ENCODE measurements at places on chromosomes 2 and 18. TPM values are rescaled to one million over a fixed set of nuclear protein-coding genes. Genes with fewer than 3 reads are reported as not detected.

Gene ZAP70
- total RNA-seq = 0.91 TPM

Gene DNMT3A
- 14.3 TPM for total RNA-seq

Gene CNOT11
- total RNA-seq = 57.8 TPM

Gene ANKRD62
- 0.34 TPM for total RNA-seq

Gene BMP10
- total RNA-seq = not detected

DNA sequence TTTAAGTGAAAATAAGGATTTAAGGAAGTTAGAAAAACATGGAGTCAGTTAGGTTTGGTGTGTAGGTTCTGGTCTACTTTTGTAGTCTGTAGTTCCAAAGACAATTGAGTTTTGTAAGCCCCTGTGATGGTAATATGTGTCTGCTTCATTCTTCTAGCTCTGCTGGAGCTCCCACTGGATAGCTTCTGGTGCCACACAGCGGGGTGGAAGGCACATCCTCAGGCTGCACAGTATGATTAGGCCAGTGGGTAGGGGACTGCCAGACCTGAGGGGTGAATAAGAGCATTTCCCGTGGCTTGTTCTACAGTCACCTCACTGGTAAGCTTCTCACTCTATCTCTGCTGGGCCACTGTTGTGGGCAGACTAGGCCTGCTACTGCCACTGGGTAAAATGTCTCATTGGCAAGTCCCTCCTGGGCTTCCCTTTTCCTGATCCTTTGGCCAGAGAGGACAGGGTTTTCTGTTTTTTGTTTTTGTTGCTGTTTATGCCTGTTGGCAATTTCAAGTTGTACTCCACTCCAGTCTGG, 44.5 kb downstream of the TMEM131 start:
- no peaks in the 10 kb centered on the region for H3K36me3 ChIP-seq
- H3K27me3 ChIP-seq = no peaks in the 10 kb centered on the region
- no peak overlapping the region for H3K4me3 ChIP-seq
- DNase-seq = no peak

- no peak for DNase-seq
- H3K4me3 ChIP-seq = no peak overlapping the region
- H3K36me3 ChIP-seq = no peaks in the 10 kb centered on the region
- H3K4me1 ChIP-seq = no peaks in the 10 kb centered on the region
- no peaks in the 10 kb centered on the region for H3K27me3 ChIP-seq
- no peak overlapping the region for H3K27ac ChIP-seq
Measured at GRCh38 chr18:12028040-12028628, 46.8 kb downstream of the IMPA2 start.

- no peak overlapping the region for H3K27ac ChIP-seq
- H3K27me3 ChIP-seq = no peaks in the 10 kb centered on the region
- H3K4me1 ChIP-seq = peaks cover 4% of the 10 kb centered on the region
Measured at GRCh38 chr18:36511791-36512352, 214.4 kb downstream of the FHOD3 start.

DNA sequence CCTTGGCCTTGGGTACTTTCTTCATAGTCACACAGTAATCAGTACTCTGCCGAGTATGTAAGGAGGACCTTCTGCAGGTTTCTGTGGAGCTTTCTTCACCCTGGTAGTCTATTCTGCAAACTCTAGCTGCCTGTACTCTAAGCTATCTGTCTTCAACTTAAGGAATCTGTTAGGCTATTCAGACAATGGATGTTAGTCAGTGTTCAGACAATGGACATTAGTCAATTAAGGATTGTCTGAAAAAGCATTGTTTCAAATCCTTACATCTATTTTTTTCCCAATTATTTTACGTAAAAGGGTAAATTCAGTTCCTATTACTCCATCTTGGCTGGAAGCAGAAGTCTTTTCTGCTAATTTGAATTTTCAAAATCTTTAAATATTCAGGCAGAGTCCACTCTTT, 75.7 kb downstream of the WDR7 start:
- no peaks in the 10 kb centered on the region for H3K4me1 ChIP-seq
- H3K36me3 ChIP-seq = no peaks in the 10 kb centered on the region
- H3K27ac ChIP-seq = no peak overlapping the region

All from HCT116 (cell line).